ENCODE measurements at places on chromosomes 11 and 22. TPM values are rescaled to one million over a fixed set of nuclear protein-coding genes. Genes with fewer than 3 reads are reported as not detected.

DNA sequence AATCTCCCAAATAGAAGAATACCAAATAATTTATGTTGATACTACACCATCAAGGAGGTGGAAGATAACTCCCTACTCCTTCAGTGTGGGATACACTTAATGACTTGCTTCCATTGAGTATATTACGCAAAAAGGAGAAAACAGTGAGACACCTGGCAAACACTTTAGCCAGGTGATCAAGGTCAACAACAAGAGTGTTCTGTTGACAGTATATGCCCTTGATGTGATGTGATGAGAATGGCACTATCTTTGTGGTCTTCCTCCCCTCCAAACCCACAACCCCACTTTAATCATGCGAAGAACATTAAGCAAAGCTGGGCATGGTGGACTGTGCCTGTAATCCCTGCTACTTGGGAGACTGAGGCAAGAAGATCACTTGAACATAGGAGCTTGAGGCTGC lies 26.0 kb downstream of the MAPK1 start:
- no peak for DNase-seq

- no peak for DNase-seq
These were observed 91.5 kb upstream of the YWHAH start for GRCh38 chr22:31852691-31853421.

DNA sequence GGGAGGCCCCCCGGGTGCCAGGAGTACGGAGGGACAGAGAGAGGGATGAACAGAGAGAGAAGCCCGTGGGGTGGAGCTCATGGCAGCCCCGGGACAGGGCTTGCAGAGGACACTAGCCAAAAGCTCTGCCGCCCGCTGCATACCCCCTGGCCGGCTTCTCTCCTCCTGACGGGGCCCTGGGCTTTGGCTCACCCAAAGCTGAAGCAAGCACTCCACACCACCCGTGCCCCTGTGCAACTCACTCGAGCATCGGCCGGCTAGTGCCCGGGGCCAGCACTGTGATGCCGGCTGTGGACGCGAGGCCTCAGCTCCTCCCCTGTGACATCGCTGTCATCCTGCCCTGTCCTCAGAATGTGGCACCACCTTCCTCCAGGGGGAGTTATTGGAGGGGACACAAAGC lies 429.6 kb downstream of the BRD1 start:
- DNase-seq: no peak

DNA sequence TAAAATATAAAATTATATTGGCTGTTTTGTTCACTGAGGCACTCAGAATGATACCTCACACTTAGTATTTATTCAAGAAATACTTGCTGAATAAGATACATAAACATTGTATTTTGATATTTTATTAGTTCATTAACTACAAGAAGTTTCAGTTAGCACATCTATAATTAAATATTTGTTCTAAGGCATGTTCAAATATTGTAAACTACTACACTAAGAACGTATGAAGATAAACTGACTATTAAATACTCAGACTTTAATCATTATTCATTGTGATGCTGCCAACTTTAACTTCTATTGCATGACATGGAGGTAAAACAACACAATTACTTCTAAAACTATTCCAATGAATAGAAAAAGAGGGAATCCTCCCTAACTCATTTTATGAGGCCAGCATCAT lies 129.5 kb downstream of the ATG16L2 start:
- DNase-seq: no peak

Gene TUBA8
- total RNA-seq: not detected

GRCh38 chr22:20918663-20919218 lies 1.5 kb downstream of the CRKL start:
- no peak for DNase-seq

- DNase-seq: no peak
These were observed 16.2 kb upstream of the CASTOR1 start for GRCh38 chr22:30305519-30305905.

DNA sequence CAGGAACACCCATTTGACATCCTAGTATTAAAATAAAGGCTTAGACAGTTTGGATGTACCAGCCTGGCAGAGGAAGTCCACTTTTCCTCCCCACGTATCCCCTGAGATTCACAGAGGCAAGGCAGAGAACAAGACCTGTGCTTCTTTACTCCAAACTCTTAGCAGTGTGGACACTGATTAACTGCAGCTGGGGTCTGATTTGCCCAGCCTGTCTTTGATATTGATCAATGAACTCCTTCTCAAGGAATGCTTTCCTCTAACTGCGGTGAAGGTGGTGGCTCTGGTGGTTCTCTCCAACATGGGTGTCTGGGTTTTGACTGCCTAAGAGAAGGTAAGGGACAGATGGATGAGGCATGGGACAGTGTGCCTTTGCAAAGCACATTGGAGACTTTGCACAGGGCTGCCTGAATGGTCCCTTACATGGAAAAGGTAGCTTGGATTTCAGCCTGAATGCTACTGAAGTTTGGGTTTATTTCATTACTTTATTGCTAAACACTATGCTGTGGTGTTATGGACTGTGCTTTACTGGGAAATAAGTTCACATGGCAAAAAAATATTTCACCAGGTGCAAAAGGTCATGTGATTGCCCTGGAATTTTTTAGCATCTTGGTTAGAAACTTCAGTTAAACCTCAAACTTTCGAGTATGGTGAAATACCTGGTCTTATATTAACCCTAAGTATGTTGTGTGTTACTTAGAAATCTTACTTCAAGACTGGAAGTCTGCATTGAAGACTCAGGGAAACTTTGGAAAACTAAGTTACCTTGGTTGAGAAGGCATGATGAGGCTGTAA lies 1.8 kb downstream of the GAS2 start:
- DNase-seq: no peak

DNA sequence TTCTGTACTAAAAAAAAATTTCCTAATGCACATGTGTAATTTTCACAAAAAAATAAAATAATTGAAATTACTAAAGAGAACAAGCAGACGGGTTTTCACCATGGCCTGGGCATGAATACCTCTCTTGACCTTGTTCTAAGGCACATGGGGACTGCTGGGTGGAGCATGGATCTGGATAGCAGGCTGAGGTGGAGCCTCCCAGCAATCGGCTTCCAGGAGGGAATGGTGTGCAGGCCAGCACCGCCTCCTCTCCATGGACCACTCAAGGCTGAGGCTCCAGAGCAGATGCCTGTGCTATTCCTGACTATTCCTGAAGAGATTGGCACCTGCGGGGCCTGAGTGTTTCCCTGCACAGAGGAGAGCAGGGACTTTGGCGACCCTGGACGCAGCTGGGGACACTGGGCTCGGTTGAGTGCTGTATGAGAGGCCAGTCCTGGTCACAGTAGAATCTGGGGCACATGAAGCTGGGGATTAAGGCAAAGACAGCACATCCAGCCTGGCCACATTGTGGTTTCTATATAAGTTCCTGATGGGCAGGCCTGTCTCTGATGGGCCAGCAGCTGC lies 963.6 kb downstream of the BRD1 start:
- no peak for DNase-seq

- no peak for DNase-seq
These were observed 943 bp downstream of the DUSP8 start for GRCh38 chr11:1570896-1571759.

DNA sequence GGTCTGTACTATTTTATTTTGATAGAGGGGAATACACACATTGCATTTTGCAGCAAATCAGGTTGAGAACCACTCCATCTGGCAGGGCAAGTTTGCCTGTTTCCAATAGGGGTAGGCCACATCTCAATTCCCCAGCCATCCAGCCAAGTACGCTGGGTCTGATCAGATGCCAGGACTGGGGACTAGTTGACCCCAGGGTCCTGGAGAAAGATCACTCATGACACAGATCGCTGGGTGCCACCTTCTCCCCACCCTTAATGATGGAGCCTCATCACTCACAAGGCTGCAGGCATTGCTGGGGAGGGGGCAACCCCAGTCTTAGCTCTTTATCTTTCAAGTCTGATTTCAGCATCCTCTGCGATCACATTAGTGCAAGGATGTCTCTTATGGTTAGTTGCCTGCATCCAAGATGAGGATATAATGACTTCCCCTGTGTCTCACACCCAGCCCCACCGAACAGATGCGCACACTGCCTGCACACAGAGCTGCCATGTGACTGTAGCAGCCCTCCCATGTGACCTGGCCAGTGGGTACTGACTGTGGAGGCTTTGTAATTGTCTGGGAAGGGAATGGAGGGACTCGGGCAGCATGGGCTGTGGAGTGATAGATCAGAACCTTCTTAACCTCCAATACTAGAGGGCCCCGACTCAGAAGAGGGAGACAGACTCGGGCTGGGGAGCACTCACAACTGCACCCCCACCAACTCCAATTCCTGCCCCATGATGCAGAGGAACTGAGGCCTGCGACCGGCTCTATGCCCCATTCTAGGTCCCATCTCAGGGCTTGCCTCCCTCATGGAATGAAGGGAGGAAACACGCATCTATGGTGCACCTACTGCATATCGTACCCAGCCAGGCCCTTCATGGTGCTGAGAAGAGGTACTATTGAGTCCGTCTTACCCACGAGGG lies 155.8 kb downstream of the DSCAML1 start:
- DNase-seq: no peak

Gene KCNK7
- not detected for total RNA-seq

Gene ZC3H12C
- total RNA-seq: 9.3 TPM

- DNase-seq: no peak
These were observed 26.1 kb downstream of the TCIRG1 start for GRCh38 chr11:68064926-68065325.

GRCh38 chr11:110493346-110493745 lies 63.6 kb downstream of the FDX1 start:
- no peak for DNase-seq

DNA sequence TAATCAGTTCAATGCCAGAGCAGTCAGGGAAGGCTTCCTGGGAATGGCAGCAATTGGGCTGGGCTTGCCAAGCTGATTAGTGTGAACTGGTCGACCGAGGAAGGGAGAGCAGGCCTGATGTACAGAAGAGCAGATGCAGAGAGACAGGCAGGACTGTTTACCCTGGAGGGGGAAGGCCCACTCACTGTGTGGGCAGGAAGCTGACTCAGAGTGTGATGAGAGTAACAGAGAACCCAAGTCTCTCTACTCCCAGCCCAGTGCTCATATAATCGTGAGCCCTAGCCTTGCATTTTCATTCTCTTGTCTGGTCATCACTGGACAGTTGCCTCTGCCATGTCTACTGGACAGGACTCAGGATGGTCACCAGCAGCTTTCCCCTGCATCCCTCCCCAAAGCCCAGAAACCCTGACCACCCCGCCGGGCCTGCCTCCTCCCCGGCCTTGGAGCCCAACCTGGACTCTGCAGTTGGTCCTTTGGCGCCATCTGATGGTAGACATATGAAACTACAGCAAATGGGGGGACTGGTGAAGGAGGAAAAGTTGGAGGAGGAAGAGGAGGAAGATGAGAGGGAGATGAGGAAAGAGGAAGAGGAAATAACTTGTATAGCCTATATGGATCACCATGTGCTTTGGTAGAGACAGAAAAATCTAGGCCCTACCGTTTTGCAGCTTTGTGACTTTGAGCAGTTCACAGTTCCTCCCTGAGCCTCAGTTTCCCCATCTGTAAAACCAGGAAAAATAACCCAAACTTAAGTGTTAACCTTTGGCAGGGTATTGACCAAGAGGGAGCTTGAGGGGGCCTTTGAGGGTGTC lies 43.4 kb upstream of the PRDM11 start:
- DNase-seq: peak; percentile 44

- no peak for DNase-seq
These were observed 16.9 kb downstream of the SERPINH1 start for GRCh38 chr11:75578977-75579376.

Gene ZBTB44
- total RNA-seq: 33.4 TPM

Gene SERPING1
- total RNA-seq: 3.1 TPM

DNA sequence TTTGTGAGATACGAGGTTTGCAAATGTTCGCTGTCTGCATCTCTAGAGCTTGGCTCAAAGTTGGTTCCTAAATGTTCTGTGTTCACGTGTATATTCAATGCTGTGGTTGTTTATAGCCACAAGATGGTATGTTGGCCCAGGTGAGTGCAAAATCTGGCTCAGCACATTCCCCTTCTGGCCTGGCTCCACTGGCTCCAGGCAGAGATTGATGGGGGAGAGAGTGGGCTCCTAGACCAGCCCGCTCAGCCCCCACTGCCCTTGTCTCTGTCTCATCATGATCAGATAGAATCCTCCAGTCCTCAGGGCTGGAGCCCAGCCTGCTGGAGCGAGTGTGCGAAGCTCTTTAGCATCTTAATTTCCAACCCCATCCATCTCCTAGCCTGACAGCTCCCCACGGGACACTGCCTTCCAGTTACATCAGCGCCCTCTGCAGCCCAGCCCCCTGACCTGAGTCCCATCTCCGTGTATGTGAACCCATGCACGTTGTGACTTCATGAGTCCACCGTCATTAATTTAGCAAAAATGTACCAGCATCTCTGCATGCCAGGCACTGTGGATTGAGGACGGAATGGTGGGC lies 2.0 kb downstream of the P2RX3 start:
- no peak for DNase-seq

GRCh38 chr11:6727971-6728760 lies 43.6 kb downstream of the OR2AG2 start:
- DNase-seq: no peak

Gene TYR
- total RNA-seq: not detected

- no peak for DNase-seq
These were observed 87.2 kb downstream of the LARGE2 start for GRCh38 chr11:46009647-46010046.

DNA sequence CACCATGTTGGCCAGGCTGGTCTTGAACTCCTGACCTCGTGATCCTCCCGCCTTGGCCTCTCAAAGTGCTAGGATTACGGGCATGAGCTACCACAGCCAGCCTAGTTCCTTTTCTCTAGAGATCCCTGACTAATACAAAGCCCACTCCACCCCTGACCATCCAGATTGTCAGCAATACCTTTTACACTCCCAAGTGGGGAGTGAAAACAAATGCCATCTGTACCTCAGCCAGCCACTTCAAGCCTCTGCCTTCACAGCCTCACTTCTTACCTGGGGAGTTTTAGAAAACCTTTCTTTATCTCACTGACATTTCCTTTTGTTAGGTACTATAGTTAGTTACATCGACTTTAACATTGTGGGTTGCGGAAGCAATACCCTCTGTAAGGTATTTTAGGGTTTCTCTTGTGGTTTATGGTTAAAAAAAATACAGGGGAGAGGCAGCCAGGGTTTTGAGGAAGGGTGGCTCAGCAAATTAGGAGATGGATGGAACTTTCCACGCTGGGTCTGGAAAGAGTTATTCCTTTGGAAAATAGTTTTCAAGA lies 8.9 kb downstream of the TOM1 start:
- DNase-seq: no peak

- DNase-seq: no peak
These were observed 2.1 kb downstream of the CORO1B start for GRCh38 chr11:67441098-67441563.

Data from PC-9 (cell line).